ENCODE measurements at places on chromosomes 7 and 10. TPM values are rescaled to one million over a fixed set of nuclear protein-coding genes. Genes with fewer than 3 reads are reported as not detected.
A peak's percentile ranks its signal among the peaks of the same experiment; 100 is the strongest.

- no peak for ATAC-seq
Measured at GRCh38 chr10:85978566-85979358, 387.8 kb downstream of the GRID1 start.

- ATAC-seq, result no peak
Measured at GRCh38 chr7:78222001-78222751, 423.6 kb downstream of the PHTF2 start.

GRCh38 chr10:47140761-47141348, 159.1 kb upstream of the GDF10 start:
- no peak for ATAC-seq

DNA sequence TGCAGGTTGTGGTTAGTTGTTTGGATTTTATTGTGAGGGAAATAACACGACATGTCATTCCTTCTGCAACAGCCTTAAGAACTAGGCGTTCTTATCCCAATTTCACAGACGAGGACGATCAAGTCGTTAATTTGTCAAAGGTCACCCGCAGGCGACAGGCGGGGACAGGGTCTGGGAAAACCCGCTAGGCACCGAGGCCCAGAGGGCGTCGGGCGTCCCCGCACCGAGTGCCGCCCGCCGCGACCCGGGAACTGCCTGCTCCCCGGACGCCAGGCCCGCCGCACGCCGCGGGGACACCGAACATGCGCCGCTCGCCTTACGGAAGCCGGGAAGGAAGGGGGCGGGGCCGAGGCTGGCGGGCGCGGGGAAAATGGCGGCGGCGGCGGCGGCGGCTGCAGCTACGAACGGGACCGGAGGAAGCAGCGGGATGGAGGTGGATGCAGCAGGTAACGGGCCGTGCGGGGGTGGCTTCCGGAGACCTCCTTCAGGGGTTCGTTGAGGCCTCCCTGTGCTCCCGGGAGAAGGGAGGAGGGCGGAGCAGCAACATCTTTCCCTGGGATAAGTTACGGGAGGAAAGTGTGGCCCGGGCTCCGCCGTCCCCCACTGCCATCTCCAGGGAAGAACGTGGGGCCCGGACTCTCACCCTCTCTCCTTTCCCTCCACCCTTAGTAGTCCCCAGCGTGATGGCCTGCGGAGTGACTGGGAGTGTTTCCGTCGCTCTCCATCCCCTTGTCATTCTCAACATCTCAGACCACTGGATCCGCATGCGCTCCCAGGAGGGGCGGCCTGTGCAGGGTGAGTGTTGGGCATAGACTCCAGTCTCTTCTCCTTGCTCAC, at the start of gene COPS6:
TSS of gene COPS6 (plus strand) at position 349 of the 837 bp plus-strand sequence. CDS start at position 371, 22 bp downstream.
- ATAC-seq, result peak; percentile 72

The SAP25 gene
- total RNA-seq, result not detected

The SYT15B gene
- 1.9 TPM for total RNA-seq

The CHN2 gene
- total RNA-seq, result 10.3 TPM

Data from gastroesophageal sphincter (tissue), 4 donors.